B cell (primary cell): ENCODE measurements at places on chromosomes 5 and 9. TPM values are rescaled to one million over a fixed set of nuclear protein-coding genes. Genes with fewer than 3 reads are reported as not detected.

DNA sequence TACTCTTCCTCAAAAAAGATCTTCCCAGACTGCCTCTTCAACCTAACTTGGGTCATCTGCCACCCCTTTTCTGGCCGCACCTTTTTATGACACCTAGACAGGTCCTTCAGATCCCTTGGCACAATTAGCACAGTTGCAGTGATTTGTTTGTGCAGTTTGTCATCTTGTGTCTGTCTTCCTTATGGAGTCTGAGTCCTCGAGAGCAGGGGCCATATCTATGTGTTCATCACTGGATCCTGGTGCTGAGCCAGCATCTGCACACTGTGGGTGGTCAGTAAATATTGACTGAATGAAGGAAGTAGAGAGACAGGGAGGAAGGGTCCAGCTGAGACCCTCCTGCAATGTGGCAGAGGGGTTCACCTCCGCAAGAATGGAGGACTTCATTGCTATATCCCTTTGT is 14.4 kb downstream of the ERGIC1 start:
- H3K4me3 ChIP-seq, result no peak overlapping the region
- no peak for DNase-seq
- peaks cover 23% of the 10 kb centered on the region for H3K36me3 ChIP-seq
- H3K27me3 ChIP-seq, result no peaks in the 10 kb centered on the region
- peaks cover 84% of the 10 kb centered on the region for H3K4me1 ChIP-seq

DNA sequence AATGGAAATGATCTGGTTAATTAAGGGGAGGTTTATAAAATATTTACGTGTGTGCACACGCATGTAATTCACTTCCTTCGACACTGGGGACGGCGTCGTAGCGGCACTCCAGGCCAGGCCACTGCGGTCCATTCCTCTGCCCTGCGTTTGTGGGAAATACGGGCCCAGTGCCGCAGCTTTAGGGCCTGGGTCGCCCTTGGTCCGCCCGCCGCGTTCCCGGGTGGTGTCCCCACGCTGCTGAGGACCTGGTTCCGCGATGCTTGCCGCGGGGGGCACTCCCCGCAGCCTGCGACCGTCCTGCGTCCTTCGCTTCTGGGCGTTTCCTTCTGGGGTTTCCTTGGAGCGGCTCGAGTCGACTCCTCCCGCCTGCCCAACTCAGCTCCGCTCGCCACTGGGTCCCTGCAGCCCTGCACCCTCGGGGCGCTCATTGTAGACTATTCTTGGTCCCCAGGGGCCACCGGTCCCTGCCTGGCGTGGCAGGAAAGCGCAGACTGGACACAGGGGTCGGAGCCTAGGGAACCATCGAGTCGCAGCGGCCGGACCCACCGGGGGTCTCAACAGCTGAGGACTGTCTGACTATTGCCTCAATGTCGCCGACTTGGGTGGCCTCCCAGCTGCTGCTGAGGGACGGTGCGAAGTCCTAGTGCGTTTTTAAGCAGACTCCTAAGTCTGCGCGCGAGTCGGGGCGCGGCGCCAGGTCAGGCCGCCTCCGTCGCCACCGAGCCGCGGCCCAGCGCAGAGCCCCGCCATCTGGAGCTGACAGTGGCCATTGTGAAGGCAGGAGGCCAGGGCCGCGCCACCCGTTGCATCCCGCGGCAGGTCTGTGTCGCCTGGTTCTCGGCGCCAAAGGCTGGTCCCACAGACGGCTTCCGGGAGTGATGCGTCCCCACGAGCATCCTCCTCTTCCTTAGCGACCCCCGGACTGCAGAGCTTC is 4.4 kb upstream of the IRX1 start:
- H3K27ac ChIP-seq, result no peak overlapping the region
- H3K36me3 ChIP-seq, result no peaks in the 10 kb centered on the region
- H3K4me3 ChIP-seq, result no peak overlapping the region
- no peak for DNase-seq
- H3K4me1 ChIP-seq, result no peaks in the 10 kb centered on the region

GRCh38 chr5:148778882-148779281 is 47.5 kb upstream of the ADRB2 start:
- no peak overlapping the region for H3K4me3 ChIP-seq
- peaks cover 6% of the 10 kb centered on the region for H3K4me1 ChIP-seq
- H3K27me3 ChIP-seq, result no peaks in the 10 kb centered on the region
- no peak for DNase-seq

DNA sequence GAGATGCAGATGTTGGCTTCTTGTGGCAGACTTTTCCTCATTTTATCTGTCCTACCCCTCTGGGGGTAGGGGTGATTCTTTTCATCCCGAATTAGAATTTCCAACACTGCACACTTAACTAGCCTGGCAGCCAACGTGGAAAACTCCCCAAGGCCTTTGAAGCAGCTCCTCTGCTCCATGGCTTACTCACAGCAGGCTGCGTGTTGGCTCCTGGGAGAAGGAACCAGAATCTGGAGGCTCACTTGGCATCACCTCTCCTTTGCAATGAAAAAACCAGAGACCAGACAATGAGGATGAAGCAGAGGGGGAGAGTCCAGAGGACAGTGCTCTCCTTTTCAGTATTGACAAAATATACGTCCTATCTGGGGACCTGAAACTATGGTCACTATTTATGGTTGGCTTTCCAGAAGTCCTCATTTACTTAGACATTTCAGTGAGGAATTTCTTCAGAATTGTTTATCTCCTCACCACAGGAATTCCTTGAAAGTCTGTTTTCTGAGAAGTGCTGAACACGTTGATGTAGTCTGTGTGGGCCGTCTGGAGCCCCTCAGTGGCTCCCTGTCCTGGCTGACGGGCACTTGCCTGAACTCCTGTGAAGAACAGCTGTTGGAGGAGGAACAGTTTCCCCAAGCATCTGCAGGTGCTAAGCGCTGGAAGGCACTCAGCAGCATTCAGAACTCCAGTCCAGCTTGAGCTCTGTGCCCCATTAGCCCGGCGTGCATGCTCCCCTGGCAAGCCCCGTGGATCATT is 231.3 kb downstream of the RFK start:
- H3K4me3 ChIP-seq, result no peak overlapping the region
- H3K4me1 ChIP-seq, result no peaks in the 10 kb centered on the region
- H3K36me3 ChIP-seq, result no peaks in the 10 kb centered on the region
- H3K27ac ChIP-seq, result no peak overlapping the region
- DNase-seq, result no peak
- H3K27me3 ChIP-seq, result no peaks in the 10 kb centered on the region

- H3K4me3 ChIP-seq, result no peak overlapping the region
- no peaks in the 10 kb centered on the region for H3K27me3 ChIP-seq
- H3K4me1 ChIP-seq, result no peaks in the 10 kb centered on the region
- no peaks in the 10 kb centered on the region for H3K36me3 ChIP-seq
These were observed 46.8 kb upstream of the HAPLN1 start for GRCh38 chr5:83767409-83767992.

- H3K36me3 ChIP-seq, result no peaks in the 10 kb centered on the region
- no peak overlapping the region for H3K27ac ChIP-seq
- H3K4me1 ChIP-seq, result no peaks in the 10 kb centered on the region
- no peak for DNase-seq
These were observed 110.3 kb upstream of the TBC1D2 start for GRCh38 chr9:98365781-98366180.

- H3K4me3 ChIP-seq, result no peak overlapping the region
- H3K27ac ChIP-seq, result no peak overlapping the region
- no peaks in the 10 kb centered on the region for H3K36me3 ChIP-seq
- H3K4me1 ChIP-seq, result no peaks in the 10 kb centered on the region
- H3K27me3 ChIP-seq, result peaks cover 3% of the 10 kb centered on the region
These were observed 159.2 kb downstream of the NSG2 start for GRCh38 chr5:174204535-174205313.

- no peaks in the 10 kb centered on the region for H3K36me3 ChIP-seq
- no peak overlapping the region for H3K27ac ChIP-seq
- H3K4me1 ChIP-seq, result no peaks in the 10 kb centered on the region
- no peaks in the 10 kb centered on the region for H3K27me3 ChIP-seq
These were observed 71.5 kb upstream of the PLPP6 start for GRCh38 chr9:4590430-4591122.

DNA sequence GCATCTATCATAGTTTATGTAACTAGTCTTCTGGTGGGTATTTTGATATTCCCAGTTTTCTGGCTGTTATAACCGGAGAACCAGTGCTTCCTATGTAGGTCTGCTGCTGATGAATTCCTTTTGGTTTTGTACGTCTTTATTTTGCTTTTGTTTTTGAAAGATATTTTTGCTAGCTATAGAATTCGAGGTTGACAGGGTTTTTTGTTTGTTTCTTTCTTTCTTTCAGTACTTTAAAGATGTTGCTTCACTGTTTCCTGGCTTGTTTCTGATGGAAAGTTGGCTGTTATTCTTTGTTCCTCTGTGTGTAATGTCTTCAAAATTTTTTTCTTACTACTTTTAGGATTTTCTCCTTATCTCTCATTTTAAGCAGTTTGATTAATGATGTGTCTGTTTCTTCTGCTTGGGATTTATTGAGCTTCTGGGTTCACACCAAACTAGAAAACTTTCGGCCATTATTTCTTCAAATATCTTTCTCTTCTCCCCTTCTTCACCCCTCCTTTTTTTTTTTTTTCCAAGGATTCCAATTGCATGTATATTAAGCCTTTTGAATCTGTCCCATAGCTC is 27.5 kb downstream of the ZNF618 start:
- no peak for DNase-seq
- H3K27me3 ChIP-seq, result no peaks in the 10 kb centered on the region
- no peaks in the 10 kb centered on the region for H3K4me1 ChIP-seq
- H3K27ac ChIP-seq, result no peak overlapping the region
- H3K4me3 ChIP-seq, result no peak overlapping the region

DNA sequence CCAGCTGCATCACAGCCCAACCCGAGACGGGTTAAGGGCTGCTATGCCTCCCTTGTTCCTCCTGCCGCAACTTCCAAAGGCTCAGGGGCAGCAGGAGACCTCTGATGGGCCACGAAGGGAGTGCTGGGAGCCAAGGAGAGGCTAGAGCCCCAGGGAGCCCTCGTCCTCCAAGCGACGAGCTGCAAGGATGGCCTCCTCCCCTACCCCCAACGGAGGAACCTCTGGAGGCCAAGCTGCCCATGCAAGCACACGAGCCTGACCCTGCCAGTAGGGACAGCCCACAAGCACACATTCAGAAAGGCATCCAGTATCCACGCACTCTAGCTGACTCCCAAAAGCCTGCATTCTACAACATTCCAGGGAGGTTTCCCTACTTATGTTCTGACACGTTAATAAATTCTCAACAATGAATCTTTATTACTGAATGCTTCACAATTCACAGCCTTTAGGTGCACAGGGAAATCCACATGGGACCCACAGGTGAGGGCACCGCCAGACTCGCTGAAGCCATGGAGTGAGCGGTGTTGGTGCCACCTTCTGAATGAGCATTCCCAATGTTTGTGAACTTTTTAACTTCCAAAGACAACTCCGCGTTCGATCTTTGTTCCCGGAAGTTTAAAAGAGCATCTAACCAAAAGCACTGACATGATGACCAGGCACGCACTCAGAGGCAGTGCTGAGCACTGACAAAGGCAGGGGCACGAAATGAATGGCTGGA is 28.7 kb downstream of the IPPK start:
- no peak overlapping the region for H3K27ac ChIP-seq
- H3K36me3 ChIP-seq, result peaks cover 86% of the 10 kb centered on the region
- no peak for DNase-seq
- no peak overlapping the region for H3K4me3 ChIP-seq

DNA sequence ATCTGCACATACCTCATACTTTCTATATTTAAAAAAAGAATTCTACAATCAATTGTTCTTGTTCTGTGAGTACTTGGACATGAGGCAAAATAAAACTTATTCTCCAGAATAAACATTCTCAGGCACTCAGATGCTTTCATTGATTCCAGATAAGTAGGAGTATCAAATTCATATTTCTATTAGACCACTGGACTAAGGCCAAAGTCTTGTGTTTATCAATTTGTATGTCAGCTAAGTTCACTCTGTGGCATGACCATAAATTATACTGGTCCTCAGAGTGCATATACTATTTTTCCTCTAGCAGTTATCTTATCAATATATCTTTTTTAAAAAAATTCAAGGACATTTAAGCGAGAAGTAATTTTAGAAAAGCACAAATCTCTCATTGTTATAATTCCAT is 28.2 kb downstream of the CDH10 start:
- no peak for DNase-seq
- no peaks in the 10 kb centered on the region for H3K4me1 ChIP-seq
- no peak overlapping the region for H3K27ac ChIP-seq
- H3K36me3 ChIP-seq, result no peaks in the 10 kb centered on the region

DNA sequence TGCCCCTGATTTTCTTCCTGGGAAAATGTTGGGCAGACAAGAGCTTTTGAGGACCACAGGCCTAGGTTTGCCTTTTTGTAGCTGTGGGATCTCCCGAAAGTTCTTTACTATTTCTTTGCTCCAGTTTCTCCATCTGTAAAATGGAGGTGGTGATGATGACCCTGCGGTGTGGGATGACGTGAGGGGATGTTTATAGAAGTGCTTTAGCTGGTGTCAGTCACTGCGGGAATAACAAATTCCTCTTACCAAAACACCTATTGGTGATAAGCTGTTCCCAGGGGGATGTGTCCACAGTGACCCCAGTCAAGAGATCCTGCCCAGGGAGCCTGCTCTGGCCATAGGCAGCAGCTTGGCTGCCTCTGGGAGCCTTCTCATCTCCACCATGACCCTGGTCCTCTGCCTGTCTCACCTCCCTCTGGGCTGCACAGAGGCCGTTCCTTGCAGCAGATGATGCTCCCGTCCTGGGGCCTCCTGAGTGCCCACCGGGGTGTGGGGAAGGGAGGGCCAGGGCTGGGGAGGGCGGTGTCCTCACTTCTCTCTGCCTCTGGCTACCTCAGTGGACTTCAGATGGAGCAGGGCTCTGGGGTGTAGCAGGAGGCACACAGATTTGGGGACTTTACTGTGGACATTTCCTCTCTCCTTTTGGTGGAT is 77.2 kb downstream of the COL15A1 start:
- no peaks in the 10 kb centered on the region for H3K27me3 ChIP-seq
- H3K36me3 ChIP-seq, result no peaks in the 10 kb centered on the region
- no peak overlapping the region for H3K4me3 ChIP-seq
- no peaks in the 10 kb centered on the region for H3K4me1 ChIP-seq
- no peak for DNase-seq

GRCh38 chr5:38755181-38755580 is 90.6 kb upstream of the OSMR start:
- DNase-seq, result no peak
- H3K36me3 ChIP-seq, result no peaks in the 10 kb centered on the region
- no peaks in the 10 kb centered on the region for H3K4me1 ChIP-seq
- no peak overlapping the region for H3K4me3 ChIP-seq
- no peaks in the 10 kb centered on the region for H3K27me3 ChIP-seq

DNA sequence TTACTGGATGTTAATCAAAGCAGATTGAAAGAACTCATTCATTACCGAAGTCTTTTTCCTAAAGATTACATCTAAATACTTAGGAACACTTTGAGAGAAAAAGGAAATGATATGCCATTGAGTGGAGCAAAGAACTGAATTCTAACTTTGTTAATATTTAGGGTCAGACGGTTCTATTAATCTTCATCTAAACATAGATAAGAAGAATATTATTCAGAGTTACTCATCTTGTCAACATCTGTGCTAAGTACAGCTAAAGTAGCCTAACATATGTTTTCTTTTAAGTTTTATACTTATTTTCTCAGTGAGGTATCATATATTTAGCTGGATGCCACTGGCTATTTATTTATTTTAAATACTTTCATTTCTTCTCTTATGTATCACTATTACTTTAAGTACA is 1763.7 kb downstream of the EFNA5 start:
- no peaks in the 10 kb centered on the region for H3K4me1 ChIP-seq
- H3K4me3 ChIP-seq, result no peak overlapping the region
- DNase-seq, result no peak
- H3K27ac ChIP-seq, result no peak overlapping the region
- H3K27me3 ChIP-seq, result no peaks in the 10 kb centered on the region

ACER2 gene
- 1.1 and 1.8 TPM in 2 replicates for polyA plus RNA-seq

CFAP90 gene
- polyA plus RNA-seq, result not detected in 2 replicates

CMYA5 gene
- 0.01 and 0.07 TPM in 2 replicates for polyA plus RNA-seq

CNTLN gene
- 0.06 and 0.30 TPM in 2 replicates for polyA plus RNA-seq

CCT5 gene
- 77.7 and 96.1 TPM in 2 replicates for polyA plus RNA-seq

CD274 gene
- polyA plus RNA-seq, result 0.61 and 1.4 TPM in 2 replicates

SLC2A6 gene
- polyA plus RNA-seq, result 85.2 and 108 TPM in 2 replicates

HSPB3 gene
- polyA plus RNA-seq, result not detected in 2 replicates
